T-helper 1 cell (primary cell): ENCODE measurements at places on chromosomes 11 and 22.

DNA sequence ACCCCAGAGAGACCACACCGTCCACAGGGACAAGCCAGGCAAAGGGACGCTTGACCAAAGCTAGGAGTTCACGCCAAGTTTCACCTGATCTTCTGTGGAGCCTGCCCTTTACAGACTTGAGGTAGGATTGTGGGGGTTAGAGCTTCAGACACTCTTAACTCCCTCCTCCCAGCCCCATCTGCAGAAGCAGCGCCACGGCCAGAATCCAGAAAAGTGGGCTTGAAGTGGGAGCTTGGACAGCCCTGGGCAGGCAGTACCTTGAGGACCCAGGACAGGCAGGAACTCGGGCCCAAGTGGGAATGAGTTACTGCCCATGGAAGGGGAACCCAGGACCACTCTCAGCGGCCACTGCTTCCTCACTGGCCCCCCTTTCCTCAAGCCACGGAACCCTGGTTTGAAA is 695.9 kb downstream of the TBC1D22A start:
- DNase-seq = no peak

DNA sequence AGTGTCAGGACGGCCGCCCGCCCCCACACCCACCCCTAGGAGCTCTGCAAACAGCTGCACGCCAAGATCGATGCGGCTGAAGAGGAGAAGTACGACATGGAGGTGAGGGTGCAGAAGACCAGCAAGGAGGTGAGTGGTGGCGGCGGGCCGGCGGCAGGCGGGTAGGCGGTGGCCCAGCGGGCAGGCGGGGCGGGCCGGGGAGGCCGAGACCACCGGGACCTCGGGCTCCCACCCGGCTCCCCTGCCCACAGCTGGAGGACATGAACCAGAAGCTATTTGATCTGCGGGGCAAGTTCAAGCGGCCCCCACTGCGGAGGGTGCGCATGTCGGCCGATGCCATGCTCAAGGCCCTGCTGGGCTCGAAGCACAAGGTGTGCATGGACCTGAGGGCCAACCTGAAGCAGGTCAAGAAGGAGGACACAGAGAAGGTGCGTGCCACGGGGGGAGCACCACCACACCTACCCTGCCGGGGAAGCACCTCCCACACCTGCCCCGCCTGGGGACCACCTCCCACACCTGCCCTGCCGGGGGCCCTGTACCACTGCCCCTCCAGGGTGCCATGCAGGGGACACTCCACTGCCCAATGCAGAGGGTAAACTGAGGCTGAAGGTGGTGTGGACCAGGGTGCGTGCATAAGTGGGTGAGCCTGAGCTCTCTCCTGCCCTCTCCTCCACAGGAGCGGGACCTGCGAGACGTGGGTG is 2.1 kb downstream of the TNNI2 start:
- no peak for DNase-seq

DNA sequence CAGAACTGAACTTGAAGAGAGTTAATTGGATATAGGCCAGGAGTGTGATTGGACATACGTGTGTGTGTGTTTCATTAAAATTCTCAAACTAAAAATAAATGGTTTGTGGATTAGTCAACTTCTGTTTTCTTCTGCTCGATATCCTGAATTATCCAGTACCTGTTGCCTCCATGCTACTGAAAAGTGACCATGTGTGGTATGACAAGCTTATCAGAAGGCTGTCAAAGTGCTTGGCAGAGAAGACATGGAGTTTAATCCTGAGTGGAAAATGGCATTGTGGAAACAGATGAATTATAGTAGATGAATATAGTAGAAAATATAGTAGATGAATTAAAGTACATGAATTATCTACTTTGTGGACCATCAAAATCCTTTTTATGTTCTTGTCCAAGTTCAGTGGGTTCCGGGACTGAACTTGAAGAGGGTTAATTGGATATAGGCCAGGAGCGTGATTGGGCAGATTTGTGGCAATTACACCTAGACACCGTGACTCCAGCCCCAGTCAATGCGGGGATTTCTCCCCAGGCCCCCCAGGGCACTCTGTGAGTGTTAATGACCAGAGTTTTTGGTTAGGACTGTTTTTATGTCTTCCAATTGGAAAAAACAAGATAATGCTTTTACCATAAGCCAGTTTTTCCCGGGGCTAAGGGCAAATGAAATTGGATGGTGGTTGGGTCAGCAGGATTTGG is 30.1 kb downstream of the GRAMD1B start:
- DNase-seq = no peak

- peak; percentile 64 for DNase-seq
Measured at GRCh38 chr11:118895093-118896039, 11.7 kb downstream of the CXCR5 start.

- peak; percentile 77 for DNase-seq
Measured at GRCh38 chr11:46352063-46352841, 5.0 kb downstream of the DGKZ start.

GRCh38 chr11:93541884-93542810 is 1.0 kb downstream of the SMCO4 start:
- peak; percentile 9 for DNase-seq

GRCh38 chr11:2376751-2377451 is at the start of gene CD81:
TSS of gene CD81 (plus strand) at chr11:2377310. CDS start at chr11:2377550, 240 bp downstream.
- no peak for DNase-seq

- no peak for DNase-seq
Measured at GRCh38 chr11:65427691-65428577, 5.3 kb downstream of the NEAT1 start.
